ENCODE measurements at places on chromosomes 6 and 20.

GRCh38 chr6:20696676-20697075, 162.4 kb downstream of the CDKAL1 start:
- DNase-seq, result no peak

DNA sequence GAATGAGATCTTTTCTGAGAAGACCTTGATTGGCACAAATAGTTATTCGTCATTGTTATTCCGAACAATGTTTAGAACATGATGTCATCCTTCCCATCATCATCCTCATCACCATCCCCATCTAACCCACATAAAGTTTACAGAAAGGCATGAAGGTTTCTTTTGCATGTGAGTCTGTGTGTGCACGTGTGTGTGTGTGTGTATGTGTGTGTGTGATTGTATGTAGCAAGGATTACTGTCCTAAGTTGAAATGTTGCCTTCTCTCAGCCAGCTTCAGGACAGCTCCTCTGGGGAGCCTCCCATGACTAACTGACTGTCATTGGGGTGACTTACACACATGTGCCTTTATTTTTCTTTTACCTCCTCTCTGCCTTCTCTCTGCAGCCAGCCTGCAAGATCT, 113.5 kb downstream of the SLC22A3 start:
- no peak for DNase-seq

GRCh38 chr20:62980380-62980960, 26.3 kb downstream of the BHLHE23 start:
- DNase-seq, result no peak

DNA sequence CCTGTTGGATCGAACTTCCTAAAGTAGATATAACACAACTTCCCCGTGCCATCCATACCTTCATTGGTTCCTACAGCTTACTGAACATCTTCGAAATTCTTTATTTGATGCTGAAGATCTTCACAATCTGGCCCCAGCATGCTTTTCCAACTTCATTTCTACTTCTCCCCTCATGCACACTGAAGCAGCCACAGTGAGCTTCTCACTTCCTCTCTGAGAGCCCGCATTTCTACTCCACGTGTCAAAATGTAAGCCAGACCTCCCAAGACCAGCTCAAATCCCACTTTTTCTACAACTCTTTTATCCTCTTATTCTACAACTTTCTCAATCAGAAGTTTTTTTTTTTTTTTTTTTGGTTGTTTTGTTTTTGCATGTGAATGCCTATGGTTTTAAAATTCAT, 254.7 kb downstream of the GMPR start:
- no peak for DNase-seq

- no peak for DNase-seq
These were observed 82.3 kb upstream of the CD83 start for GRCh38 chr6:14035071-14035847.

GRCh38 chr6:131014080-131014776, 48.8 kb downstream of the EPB41L2 start:
- no peak for DNase-seq

- DNase-seq, result peak; percentile 37
These were observed 216.8 kb upstream of the DTNBP1 start for GRCh38 chr6:15879371-15880261.

DNA sequence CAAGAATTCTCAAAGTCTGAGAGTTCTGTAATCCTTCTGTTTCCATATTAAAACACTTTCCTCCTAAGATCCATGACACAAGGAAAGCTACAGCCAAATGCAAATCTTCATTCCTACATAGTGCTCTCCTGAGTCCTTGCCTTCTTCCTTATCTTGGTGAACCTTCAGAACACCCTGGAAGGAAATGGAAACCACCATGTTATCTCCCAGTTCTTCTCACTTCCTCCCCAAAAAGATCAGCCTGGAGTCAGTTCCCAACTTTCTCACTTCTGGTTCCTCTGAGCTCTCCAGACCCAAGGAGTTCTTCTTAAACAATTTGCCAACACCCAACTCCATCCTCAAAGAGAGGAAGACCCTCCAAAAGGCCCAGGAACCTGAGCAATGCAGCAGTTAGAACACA, 193.3 kb upstream of the CCN2 start:
- no peak for DNase-seq

DNA sequence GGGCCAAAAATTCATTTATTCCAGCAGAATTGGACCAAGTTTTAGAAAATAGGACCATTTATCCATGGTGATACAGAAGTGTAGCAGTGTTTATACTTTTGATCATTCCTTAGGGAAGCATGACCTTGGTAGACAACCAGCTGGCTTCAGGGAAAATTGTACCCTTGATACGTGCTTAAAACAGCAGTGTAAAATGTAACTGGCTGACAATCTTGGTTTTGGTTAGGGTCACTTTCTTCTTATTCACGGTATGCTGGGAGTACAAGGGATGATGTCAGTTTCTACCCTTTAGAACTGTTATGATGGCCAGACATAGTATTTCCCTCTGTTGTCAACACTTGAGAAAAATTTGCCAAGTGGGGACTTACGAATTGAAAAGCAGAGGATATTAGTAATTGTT, 157.1 kb downstream of the BCKDHB start:
- no peak for DNase-seq

GRCh38 chr6:155495011-155495768, 39.6 kb upstream of the NOX3 start:
- no peak for DNase-seq

- no peak for DNase-seq
These were observed 851.2 kb upstream of the EYS start for GRCh38 chr6:66558189-66558588.

- no peak for DNase-seq
These were observed 48.5 kb downstream of the COL12A1 start for GRCh38 chr6:75157336-75157735.

GRCh38 chr6:84066536-84066935, 33.0 kb downstream of the MRAP2 start:
- no peak for DNase-seq

- no peak for DNase-seq
These were observed 256 bp upstream of the OVOL2 start for GRCh38 chr20:18057994-18058349.

DNA sequence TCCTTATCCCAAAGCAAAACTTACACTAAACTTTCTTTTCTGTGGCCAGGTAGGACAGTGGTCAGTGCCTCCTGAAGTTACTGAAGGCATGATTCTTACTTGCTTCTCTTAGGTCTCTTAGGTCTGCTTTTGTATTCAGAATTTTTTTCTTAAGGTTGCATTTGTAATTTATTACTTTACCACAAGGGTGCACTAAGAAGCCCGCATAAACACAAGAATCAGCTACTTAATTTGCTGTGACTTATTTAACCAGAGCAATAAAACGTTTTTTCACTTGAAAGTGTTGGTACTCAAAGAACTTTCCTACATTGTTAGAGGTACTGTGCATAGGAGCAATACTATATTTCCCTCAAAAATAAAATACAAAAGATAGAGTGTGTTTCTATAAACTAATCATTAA, 75.4 kb upstream of the LAMA2 start:
- DNase-seq, result no peak

DNA sequence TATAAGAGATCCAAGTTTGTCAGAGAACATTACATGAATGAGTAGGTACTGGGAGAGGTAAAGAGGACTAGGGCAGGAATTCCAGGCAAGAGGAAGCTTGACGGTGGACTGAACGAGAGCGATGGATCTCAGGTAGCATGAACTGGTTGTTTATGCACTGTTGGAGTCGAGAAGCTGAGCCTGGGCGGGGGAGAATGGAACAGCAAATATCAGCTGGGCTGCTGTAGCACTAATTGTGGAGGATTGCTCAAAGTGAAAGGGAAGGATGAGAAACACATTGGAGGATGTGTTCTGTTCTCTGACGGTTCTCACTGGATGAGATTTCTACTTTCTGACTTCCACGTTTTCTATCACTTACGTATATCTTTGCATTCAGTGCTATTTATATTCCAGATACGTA, 164.2 kb downstream of the PHF3 start:
- no peak for DNase-seq

- no peak for DNase-seq
These were observed 355.1 kb downstream of the SMOC2 start for GRCh38 chr6:168796106-168796505.

GRCh38 chr6:71410681-71411080, 122.1 kb downstream of the OGFRL1 start:
- DNase-seq, result no peak

DNA sequence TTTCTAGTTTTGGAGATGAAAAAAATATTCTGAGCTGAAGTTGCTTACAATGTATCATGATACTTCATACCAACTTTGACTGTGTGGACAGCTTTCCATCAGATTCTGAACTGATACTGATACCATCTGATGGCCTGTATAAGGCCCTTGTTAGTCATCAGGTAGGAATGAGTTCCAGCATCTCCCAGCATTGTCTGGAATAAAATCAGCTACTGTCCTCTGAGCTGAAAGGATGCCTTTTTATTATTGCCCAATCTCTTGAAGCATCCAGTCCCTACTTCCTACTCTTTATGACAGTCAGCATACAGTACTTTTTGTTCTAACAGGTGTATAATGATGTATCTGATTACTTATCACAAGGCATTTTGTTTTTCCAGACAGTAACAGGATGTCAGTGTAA, 70.6 kb upstream of the EYA4 start:
- no peak for DNase-seq

DNA sequence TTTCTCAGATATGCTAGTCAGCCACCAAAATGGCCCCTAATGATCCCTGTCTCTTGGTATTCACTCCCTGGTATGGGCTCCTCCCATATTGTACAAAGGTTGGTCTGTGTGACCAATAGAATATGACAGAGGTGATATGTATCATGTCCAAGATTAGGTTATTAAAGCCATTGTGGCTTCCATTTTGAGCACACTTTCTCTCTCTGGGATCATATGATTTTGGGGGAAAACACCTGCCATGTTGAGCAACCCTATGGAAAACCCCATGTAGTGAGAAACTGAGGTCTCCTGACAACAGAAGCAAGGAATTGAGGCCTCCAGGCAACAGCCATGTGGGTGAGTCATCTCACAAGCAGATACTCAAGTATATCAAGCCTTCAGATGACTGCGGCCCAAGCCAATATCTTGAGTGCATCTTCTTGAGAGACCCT, 7.1 kb upstream of the ZNF318 start:
- no peak for DNase-seq

DNA sequence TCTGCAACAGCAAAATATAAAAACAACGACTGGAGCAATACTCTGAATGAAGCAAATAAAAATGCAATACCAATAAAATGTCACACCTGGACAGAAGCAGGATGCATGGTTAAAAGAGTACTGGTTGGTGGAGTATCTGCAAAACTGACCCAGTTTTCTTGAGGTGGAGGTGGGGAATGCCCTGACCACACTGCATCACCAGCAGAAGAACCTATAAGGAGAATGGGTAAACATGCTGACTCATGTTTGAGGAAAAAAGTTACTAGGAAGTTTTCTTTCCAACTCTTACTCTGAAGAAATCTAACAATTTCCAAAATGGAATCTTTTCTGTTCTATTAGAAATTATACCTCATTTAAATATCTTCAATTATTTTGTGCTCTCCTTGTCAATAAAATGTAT, 43.6 kb downstream of the REPS1 start:
- DNase-seq, result no peak

DNA sequence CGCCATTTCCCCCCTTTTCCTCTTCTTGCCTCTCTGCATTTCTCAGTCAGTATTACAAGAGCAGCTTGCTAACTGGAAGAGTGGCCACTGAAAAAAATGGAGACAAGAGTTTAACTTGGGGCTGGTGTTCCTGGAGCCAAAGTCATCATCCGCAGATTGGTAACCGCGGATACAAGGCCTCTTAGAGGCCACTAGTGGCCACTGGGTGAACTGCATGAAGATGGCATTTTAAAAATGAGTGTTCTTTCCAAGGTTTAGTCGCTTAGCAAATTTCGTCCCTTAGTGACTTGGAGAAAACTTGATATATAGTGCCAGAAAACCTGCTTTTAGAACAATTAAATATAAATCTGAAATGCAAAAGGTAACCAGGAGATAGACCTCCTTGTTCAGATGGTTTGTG, 4.8 kb downstream of the F13A1 start:
- peak; percentile 47 for DNase-seq

- DNase-seq, result no peak
These were observed 5.1 kb downstream of the COX4I2 start for GRCh38 chr20:31642837-31643236.

- no peak for DNase-seq
These were observed 547.5 kb upstream of the ADGRB3 start for GRCh38 chr6:68087399-68088133.

- no peak for DNase-seq
These were observed 470.2 kb upstream of the BTBD3 start for GRCh38 chr20:11447371-11448100.

- DNase-seq, result no peak
These were observed 89.1 kb upstream of the ZNF184 start for GRCh38 chr6:27562027-27562410.

GRCh38 chr20:59007665-59008511, 834 bp upstream of the CTSZ start:
- DNase-seq, result peak; percentile 67

GRCh38 chr6:97231911-97232310, 51.1 kb downstream of the MMS22L start:
- no peak for DNase-seq

- no peak for DNase-seq
These were observed 561.3 kb upstream of the JAG1 start for GRCh38 chr20:11235058-11235457.

DNA sequence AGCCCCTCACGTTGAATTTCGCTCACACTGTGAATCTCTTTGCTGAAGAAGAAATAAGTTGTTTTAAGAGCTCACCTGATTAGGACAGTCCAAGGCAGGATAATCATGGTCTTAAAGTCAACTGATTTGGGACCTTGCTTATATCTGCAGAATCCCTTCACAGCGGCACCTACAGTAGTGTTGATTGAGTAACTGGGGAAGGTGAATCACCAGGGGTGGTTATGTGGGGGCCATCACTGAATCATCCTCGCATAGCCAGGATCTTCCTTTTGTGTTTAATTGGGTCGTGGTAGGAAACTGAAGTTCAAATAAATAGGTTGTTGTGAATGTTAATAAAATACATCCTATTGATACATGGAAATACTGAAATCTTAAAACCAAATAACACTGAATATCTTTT, 20.2 kb upstream of the MICA start:
- DNase-seq, result no peak

DNA sequence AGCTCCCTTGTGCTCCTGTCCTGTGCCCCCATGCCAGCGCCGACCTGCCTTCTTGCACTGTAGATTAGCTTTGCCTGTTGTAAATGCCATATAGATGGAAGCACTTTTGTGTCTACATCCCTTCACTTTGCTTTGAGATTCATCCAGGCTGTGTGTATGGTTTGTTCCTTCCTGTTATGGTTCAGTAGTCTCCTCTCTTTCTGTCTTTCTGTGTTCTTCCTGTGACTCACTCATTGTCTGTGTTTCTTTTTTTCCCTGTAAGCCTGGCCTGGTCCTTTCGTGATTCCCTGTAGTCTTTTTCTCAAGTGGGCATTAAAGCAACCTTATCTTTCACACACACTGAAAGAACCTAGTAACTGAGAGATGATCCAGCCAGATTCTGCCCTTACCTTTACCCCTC, 66.6 kb downstream of the JARID2 start:
- DNase-seq, result no peak

GRCh38 chr20:40687384-40688128, 1.5 kb downstream of the MAFB start:
- no peak for DNase-seq
